ENCODE measurements at places on chromosomes 2 and 18.
A peak's percentile ranks its signal among the peaks of the same experiment; 100 is the strongest.

DNA sequence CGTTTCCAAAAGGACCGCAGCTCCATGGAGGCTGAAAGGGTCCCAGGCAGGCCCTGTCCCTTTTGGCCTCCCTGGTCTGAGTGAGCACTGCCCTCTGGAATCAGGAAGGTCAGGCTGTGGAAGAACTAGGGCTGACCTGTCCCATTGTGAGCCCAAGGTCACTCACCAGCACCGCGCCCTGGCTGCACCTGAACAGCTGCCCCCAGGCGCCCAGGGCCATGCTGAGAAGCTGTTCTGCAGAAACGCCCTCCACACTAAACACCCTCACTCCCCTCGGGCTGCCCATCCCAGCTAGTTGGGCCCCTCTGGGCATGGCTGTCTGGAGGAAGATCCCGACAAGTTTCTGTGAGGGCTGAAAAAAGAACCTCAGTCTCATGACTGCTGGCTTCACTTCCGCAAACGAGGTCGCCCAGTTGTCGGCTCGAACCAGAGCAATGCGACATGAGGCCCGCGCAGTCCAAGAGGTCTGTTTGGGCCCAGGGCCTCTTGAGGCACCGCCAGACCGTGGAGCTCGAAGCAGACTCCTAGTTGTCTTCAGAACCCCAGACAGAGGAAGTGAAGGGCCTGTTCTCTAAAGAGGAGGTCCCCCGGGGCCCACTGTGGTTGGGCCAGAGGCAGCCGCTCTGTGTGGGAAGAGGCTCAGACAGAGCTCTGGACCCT is 64.4 kb downstream of the INPP5D start:
- no peak for DNase-seq

DNA sequence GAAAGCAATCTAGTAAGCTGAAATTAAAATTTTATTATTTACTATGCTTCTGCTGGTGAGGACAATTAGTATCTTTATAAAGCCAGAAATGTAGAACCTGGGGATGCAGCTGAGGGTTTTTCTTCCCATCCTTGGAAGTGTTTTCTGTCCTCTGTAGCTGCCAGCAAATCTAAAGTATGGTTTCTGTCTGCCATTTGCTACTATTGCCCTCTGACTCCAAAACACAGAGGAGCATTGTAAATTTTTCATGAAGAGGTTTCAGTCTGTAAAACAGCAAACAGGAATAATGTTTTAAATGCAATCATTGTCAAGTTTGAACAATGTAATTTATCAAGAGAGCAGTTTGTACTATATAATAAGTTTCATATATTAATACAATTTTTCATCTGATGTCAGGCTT is 258.8 kb downstream of the ZNF407 start:
- no peak for DNase-seq

- no peak for DNase-seq
These were observed 44.2 kb upstream of the AQP4 start for GRCh38 chr18:26909599-26910290.

- no peak for DNase-seq
These were observed 555.5 kb downstream of the ARHGAP15 start for GRCh38 chr2:143684551-143685320.

GRCh38 chr2:132253496-132254305 is 91.9 kb upstream of the ANKRD30BL start:
- no peak for DNase-seq

DNA sequence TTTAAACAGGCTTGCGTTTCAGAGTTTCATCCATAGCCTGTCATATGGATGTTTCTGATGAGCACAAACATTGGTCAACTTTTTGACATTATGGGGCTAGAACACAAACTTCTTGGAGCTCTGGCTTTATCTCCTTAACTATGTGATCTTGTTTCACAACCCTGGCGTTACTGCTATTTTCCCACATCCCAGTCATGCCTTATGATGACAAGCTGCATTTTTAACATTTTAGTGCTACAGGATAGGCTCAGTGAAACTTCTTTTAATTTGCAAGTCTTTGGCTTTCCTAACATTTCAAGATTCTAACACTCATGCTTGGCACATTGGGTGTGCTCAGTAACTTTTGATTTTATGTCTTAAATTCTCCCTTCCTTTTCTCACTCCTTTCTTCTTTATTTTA is 21.0 kb upstream of the PDE1A start:
- DNase-seq: no peak

GRCh38 chr2:201361078-201361733 is 4.1 kb upstream of the FLACC1 start:
- DNase-seq: no peak

DNA sequence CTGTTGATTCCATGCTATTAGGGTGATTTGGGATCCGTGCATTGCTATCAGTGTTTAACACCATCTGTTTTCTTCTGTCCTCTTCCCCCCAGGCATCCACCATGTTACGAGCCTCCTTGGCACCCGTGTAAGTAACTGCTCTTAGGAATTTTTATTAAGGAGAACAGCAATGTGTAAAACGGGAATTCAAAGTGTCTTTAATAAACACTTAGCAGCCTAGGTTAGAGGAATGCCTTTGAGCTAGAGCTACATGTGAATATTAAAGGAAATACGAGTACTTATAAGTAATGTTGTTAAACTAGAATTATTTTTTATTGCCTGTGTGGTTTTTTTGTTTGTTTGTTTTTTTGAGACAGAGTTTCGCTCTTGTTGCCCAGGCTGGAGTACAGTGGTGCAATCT is 58.1 kb downstream of the ARMC9 start:
- no peak for DNase-seq

DNA sequence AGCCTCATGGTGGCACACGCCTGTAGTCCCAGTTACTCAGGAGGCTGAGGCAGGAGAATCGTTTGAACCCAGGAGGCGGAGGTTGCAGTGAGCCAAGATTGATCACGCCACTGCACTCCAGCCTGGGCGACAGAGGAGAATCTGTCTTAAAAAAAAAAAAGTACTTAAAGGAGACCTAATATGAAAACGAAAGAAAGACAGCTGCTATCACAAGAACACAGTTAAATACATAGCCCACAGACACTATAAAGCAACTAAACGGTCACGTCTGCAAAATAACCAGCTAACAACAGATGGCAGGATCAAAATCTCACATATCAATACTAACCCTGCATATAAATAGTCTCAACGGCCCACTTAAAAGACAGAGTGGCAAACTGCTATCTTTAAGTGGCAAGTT is 43.9 kb upstream of the TACR1 start:
- no peak for DNase-seq

GRCh38 chr18:50839996-50840395 is 20.2 kb upstream of the MRO start:
- no peak for DNase-seq

GRCh38 chr2:19746137-19746600 is 155.6 kb downstream of the TTC32 start:
- no peak for DNase-seq

DNA sequence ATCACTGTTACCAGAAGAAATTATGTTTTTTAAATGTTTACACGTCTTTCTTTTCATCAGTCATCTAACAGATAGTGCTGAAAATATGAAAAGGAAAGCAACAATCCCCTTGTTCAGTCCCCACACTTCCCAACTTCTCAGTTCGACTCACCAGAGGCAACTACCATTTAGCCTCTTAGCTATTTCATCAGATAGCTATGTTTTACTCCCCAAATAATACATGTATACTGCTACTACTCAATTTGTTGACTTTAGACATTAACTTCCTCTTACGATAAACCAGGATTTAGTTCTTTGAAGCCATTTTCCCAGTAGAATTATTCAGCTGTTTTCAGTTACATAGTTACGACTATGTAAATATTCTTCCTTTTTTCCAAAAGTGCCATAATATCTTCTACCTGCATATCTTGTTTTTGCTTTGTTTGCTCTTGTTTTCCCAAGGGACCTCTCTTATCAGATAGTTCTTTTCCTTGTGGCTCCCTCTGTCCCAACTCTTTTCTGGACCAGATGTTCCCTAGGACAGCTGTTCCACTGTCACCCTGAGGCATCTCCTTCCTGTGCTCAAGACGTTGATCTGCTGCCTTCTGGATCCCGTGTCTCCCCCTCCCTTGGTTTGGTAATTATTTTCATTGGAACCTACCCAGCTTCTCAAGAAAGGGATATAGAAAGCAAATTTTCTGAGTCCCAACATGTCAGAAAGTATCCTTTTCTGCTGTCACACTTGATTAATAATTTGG is 289.3 kb upstream of the TANK start:
- no peak for DNase-seq

DNA sequence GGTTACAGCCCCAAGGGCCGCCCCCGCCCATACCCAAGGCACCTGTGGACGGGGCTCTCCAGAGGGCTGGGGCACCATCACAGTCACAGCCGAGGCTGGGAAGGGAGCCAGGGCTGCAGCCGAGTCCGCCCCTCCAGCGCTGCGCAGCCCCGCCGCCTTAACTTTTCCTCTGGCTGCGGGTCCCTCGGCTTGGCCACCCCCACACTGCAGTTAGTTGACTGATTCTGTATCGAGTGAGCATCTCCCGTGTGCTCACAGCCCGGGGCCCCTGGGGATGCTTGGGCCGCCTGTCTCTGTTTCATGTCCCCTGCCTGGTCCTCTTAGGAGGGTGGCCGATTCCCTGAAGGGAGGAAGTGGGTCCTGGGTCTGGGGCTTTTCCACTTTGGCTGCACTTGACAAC is 33.7 kb downstream of the EMILIN2 start:
- no peak for DNase-seq

DNA sequence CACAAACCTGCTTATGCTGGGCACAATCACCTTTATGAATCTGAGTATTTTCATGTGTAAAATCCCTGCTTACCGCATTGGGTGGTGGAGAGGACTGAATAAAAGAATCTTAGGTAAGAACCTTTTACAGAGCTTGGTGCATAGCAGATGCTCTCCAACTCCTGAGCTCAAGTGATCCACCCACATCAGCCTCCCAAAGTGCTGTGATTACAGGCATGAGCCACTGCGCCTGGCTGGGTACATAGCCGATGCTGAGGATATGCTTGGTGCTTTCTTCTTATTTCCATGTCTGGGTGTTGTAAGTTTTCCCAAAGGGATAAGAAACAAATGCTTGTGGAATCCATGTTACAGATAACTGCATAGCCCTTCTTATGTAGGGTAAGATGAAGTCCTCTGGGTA is 244.3 kb upstream of the PXDN start:
- DNase-seq: no peak

DNA sequence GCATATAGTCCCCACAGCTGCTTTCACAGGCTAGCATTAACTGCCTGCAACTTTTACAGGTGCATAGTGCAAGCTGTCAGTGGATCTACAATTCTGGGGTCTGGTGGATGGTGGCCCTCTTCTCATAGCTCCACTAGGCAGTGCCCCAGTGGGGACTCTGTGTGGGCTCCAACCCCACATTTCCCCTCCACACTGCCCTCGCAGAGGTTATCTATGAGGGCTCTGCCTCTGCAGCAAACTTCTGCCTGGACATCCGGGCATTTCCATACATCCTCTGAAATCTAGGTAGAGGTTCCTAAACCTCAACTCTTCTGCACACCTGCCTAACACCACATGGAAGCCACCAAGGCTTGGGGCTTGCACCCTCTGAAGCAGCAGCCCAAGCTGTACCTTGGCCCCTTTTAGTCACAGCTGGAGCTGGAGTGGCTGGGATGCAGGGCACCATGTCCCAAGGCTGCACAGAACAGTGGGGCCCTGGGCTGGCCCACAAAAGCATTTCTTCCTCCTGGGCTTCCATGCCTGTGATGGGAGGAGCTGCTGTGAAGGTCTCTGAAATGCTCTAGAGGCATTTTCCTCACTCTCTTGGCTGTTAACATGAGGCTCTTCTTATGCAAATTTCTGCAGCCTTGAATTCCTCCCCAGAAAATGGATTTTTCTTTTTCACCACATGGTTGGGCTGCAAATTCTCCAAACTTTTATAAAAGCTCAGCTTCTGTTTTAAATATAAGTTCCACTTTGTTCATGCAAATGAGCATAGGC is 59.3 kb downstream of the KDM3A start:
- DNase-seq: no peak

DNA sequence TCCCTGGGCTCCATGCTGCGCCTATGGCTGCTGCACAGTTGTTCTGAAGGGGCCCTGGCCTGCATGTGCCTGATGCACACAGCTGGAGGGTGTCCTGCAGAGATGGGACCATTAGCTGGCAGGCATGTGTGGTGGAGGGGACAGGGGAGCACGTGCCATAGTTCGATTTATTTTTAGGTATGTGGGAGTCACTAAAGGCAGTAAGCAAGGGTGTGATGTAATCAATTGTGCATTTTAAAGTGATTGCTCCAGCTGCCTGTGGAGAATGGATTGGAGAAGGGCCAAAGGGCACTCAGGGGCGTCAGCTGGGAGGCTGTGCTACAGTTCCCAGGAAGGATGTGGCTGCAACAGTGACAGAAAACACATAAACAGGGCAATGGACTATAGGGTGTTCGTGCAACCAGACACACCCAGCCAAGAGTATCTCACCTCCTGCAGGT is 205.1 kb downstream of the ARL4C start:
- DNase-seq: peak; percentile 49

DNA sequence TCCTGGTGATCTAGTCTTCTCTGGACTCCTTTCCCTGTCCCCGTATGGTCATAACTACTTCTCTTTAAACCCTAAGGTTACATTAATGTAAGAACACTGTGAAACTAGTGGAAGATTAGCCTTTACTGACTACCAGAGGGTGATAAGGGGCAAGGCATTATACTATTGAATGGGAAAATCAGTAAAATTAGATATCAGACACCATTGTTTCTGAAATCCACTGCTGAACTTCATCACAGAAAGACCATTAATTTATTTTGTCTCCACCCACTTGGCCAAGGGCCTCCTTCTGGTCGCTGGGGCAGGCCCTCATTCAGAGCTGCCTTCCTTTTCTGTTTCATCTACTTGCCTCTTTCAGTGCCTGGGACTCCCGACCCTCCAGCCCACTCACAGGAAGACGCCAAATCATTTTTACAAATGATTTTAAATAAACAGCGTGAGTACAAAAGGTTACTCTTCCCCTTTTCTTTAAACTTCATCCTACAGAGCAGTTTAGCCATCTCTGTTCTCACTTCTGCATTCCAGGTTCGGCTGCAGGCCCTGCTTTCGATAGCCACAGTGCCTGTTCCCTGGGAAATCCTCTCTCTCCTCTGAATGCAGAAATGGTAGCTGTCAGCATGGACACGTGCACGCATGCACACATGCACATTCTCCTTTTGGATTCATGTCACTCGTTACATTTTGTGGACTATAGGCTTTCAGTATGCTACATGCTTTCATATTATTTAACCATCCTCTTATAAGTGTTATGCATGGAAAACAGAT is 70.3 kb upstream of the DOCK10 start:
- no peak for DNase-seq
